COR-L47 (cell line): ENCODE measurements at places on chromosomes 3 and 15.
A peak's percentile ranks its signal among the peaks of the same experiment; 100 is the strongest.

DNA sequence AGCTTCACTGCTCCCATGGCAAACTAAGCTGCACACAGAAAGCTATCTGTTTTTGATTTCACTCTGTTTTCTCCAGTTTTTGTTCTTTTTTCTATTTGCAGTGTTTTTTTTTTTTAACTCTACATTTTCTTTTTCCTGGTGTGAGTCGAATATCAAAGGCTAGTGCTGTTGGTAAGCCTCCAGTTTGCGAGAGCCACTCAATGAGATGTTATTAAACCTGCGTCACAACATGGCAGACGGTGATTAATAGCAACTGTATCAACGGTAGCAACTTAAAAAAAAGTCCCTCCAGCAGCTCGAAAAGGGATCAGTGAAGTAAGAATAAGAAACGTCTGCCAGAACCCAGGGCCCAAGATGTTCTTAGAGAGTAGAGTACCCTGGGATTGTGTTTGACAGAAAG lies 84.1 kb downstream of the MEIS2 start:
- DNase-seq = no peak

GRCh38 chr15:56812221-56812620 lies 78.9 kb upstream of the ZNF280D start:
- no peak for DNase-seq

DNA sequence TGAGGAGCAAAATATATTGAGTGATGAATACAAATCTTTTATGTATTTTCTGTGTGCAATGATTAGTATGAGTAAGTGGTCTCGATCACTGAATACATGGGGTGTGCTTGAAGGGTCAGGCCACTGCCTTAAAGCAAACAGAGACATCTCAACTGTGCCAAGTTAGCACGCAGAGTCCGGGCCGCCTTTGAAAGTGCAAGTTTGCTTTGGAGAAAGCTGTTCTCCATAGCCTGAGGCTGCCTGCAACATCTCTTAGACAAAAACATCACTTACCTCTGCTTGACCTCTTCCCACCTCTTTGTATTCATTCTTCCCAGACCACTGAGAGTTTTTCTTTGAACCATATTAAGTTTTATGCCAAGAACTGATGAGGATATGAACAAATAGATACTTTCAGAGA lies 267.0 kb downstream of the ZBTB20 start:
- peak; percentile 96 for DNase-seq

GRCh38 chr3:43747641-43748040 lies 56.9 kb downstream of the ABHD5 start:
- DNase-seq = no peak

GRCh38 chr3:146626403-146627122 lies 21.4 kb upstream of the PLSCR5 start:
- peak; percentile 94 for DNase-seq

- DNase-seq = no peak
Observed at GRCh38 chr15:99057697-99058420, 47.0 kb upstream of the SYNM start.

DNA sequence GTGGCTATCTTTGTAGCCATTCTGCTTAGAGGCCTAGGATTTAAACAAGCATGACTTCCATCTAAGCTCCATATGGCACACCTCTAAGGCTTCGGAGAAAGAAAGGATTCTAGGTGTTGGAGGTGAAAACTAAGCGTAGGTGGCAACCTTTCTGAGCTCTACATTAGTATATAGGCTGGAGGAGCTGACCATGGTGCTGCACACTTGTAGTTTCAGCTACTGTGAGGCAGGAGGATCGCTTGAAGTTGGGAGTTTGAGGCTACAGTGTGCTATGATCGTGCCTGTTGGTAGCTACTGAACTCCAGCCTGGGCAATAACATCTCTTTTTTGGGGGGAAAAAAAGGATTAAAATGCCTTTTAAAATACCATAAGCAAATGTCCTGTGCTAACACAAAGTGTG lies 7.4 kb downstream of the EAF1 start:
- DNase-seq = no peak

DNA sequence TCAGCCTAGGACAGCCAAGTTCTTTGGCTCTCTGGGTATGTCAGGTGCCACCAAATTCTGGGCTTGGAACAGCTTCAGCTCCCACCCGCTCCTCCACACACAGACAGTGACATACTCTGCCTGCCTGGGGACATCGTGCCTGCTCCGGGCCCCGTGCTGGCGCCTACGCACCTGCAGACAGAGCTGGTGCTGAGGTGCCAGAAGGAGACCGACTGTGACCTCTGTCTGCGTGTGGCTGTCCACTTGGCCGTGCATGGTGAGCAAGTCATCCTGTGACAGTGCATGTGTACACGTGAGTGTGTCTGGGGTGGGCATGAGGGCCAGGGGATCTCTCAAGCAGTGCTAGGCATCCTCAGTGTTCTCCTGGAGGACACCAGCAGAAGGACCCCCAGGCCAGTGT lies 922 bp downstream of the IL17RC start:
- DNase-seq = no peak

DNA sequence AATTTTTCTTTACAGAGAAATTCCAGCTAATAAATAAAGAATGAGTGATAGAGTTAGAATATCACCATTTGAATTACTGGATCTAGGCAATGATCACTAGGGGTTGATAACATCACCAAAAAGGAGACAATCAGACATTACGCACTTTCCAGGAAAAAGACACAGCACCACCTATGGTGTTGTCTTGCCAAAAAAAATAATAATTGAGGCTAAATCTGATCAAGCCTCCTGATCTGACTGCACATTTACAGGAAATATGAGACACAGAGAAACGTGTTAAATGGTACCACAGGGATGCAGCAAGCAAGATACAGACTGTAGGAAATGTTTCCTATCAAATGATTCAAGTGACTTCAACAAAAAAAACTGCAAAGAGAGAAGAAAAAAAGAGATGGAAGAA lies 92.8 kb downstream of the EOMES start:
- DNase-seq = no peak

DNA sequence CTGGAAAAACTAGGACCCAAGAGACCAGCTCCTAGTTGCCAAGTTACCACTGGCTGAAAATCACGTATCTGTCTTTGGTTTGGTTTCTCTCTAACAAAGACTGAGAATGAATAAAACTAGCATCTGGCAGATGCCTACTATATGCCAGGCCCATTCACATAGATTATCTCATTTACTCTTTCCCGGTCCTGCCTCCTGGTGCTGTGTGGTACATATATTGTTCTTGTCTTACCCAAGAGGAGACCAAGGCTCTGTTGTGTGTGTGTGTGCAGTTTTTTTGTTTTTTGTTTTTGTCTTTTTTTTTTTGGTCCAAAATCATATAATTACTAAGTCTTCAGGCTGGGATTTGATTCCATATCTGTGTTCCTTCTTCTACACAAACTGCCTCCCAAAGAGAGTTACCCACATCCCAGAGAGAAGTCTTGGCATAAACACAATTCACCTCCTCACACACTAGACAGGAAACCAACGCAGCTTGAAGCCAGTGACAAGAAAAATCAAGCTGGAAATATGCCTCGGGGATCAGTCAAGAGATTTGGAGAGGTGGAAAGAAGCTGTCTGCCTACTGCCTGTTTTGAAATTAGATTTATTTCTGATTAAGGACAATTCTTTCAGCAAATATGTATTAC lies 891 bp downstream of the AHSG start:
- DNase-seq = no peak

DNA sequence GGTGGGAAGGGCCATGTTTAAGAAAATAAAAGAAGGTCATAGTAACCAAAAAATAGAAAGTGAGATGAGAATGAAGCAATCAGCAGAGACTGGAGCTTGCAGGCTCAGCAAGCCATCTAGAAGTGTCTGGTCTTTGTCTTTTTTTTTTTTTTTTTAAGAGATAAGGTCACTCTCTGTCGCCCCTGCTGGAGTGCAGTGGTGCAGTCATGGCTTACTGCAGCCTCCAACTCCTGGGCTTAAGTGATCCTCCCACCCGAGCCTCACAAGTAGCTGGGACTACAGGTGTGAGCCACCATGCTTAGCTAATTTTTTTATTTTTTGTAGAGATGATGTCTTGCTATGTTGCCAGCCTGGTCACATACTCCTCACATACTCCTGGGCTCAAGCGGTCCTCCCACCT lies 36.2 kb downstream of the GXYLT2 start:
- no peak for DNase-seq

- no peak for DNase-seq
Observed at GRCh38 chr15:33454996-33455395, 144.2 kb downstream of the RYR3 start.
